ENCODE measurements at places on chromosomes 5 and 9. TPM values are rescaled to one million over a fixed set of nuclear protein-coding genes. Genes with fewer than 3 reads are reported as not detected.

The LCN9 gene
- total RNA-seq = not detected

- no peak for DNase-seq
Observed at GRCh38 chr5:139043157-139043905, 154.8 kb downstream of the SIL1 start.

The EQTN gene
- not detected for total RNA-seq

GRCh38 chr5:125233944-125234343 lies 487.5 kb upstream of the ZNF608 start:
- DNase-seq = no peak

The ACOT12 gene
- not detected for total RNA-seq

DNA sequence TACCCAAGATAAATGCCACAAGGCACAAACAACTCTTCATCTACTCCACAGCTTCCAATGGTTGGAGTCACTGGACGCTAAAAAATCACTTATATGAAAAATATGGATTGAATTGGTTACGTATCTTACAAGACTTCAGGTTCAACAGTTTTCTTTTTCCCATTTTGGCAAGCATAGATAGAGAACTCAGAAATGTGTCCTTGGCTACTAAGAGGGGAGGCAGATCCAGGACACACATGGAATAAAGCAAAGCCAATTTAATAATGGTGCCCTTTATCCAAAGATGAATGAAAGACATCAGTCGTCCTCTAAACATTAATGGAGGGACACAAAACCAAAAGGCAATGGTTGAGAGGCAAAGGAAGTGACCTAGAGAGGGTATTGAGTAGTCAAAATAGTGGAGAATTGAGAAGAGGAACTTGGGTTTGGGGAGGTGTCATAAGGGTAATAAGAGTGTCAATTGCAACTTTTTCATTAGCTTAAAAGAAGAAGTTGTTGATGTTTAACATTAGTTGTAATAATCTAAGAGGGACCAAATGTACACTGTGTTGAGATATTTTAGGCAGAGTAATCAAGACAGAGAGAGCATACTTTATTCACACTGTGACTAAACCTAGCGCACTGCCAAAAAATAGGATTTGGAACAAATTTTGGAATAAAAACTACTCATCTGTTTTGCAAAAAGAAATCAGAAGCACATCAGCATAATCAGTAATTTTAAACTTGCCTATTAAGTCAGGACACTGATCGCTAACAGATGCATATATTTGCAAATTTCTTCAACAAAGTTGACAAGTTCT lies 308.2 kb downstream of the ARL15 start:
- DNase-seq = no peak

- DNase-seq = peak; percentile 46
Observed at GRCh38 chr9:81032030-81032572, 657.2 kb downstream of the TLE1 start.

DNA sequence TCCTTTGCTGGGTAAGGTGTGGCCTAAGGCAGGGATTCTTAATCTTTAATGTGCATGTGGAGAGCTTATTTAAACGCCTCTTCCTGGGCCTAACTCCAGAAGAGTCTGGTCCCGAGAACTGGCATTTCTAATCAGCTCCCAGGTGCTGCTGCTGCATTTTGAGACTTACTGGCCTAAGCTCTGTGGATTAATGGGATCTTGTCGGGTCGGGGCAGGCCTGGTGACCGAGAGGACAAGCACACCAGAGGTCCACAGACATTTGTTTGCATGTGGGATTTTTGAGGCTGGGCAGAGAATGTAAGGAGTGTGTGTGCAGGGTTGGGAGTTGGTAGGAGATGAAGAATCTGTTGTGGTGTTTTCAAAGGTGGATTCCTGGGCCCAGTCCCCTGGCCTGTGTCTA lies 95.0 kb upstream of the DAP start:
- no peak for DNase-seq

- no peak for DNase-seq
Observed at GRCh38 chr5:146921225-146921624, 42.7 kb upstream of the PPP2R2B start.

GRCh38 chr5:168570490-168571328 lies 8.5 kb downstream of the PANK3 start:
- DNase-seq = no peak

The PCDHA8 gene
- total RNA-seq = under 0.01 TPM

- no peak for DNase-seq
Observed at GRCh38 chr5:133408322-133408721, 204.0 kb downstream of the FSTL4 start.

GRCh38 chr9:135701959-135702721 lies at the start of gene KCNT1:
TSS of gene KCNT1 (plus strand) at chr9:135702185. CDS start at chr9:135702259, 74 bp downstream.
- DNase-seq = peak; percentile 53

The STOML2 gene
- 167 TPM for total RNA-seq

The PTGDS gene
- total RNA-seq = 0.22 TPM

- DNase-seq = peak; percentile 23
Observed at GRCh38 chr9:35814106-35814840, 569 bp downstream of the HINT2 start.

The ADAMTS13 gene
- total RNA-seq = 0.44 TPM

The GABRP gene
- total RNA-seq = 0.20 TPM

DNA sequence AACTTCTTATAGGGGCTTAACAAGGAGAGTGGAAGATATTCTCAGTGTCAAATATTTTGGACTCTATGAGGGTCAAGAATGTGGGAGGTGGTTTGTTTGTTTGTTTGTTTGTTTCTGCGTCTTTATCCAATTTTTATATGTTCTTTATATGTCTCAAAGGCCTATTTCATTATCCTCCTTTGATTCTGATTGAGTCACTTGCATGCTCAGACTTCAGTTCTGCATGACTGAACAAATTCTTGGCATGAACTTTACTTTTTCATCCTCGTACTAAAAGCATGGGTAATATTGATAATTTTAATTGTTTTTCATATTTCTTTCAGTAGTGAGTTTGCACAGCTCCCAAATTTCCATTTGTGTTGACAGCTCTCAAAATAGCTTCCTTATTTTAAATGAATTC lies 19.2 kb upstream of the ERBIN start:
- DNase-seq = no peak

- no peak for DNase-seq
Observed at GRCh38 chr5:132103969-132104391, 30.4 kb downstream of the CSF2 start.

The MEGF9 gene
- total RNA-seq = 5.4 TPM

DNA sequence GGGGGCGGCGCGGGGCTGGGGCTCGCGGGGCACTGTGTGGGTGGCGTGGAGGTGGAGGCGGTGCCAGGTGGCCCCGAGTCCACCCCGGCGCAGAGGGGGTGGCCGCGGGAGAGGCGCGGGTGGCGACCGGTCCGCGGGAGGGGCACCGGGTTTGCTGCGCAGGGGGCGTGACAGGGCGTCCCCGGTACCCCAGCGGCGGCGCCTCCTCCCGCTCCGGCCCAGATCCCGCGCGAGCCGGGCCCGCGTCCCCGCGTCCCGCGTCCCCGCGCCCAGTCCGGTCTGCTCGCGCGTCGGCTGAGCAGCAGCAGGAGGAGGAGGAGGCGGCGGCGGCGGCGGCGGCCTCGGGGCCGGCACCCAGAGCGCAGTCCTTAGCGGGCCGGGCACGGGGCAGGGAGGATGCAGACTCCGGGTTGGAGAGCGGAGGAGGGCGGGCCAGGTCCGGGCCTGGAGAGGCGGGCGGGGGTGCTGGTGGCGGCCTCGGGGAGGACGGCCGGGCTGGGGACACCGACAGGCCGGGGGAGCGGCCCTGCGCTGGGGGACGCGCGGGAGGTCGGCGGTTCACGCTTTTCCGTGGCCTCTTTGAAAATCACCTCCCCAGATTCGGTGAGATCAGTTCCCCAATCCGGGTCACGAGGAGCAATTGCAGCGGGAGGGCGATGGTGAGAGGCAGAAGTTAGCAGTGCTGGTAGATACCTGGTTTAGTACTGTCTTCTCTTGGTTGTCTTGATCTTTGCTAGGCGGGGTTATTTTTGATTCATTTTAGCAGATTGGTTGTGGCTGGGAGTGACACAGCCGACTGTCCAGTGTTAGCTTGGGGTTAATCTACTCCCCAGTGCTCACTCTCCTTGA lies 1.7 kb downstream of the TRIO start:
- DNase-seq = peak; percentile 70

The IER5L gene
- 20.4 TPM for total RNA-seq

The IL31RA gene
- total RNA-seq = not detected

DNA sequence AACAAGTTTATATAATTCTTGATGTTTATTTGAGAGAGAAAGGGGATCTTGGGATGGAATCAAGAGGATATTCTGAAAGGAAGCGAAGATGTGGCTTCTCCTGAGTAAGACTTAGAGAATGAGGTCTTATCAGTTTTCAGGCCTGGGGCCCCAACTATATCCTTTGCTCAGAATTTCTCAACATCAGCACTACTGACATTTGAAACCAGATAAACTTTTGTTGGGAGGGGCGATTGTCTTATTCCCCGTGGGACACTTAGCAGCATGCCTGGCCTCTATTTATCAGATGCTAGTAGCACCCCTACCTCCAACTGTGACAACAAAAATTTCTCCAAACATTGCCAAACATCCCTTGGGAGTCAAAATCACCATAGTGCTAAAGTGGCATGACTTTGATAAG lies 567.7 kb downstream of the MAT2B start:
- DNase-seq = no peak

The STK10 gene
- total RNA-seq = 27.2 TPM

The ZNF354B gene
- total RNA-seq = 3.9 TPM

- peak; percentile 95 for DNase-seq
Observed at GRCh38 chr9:95510709-95511615, 5.8 kb downstream of the PTCH1 start.

The GMCL2 gene
- total RNA-seq = not detected

DNA sequence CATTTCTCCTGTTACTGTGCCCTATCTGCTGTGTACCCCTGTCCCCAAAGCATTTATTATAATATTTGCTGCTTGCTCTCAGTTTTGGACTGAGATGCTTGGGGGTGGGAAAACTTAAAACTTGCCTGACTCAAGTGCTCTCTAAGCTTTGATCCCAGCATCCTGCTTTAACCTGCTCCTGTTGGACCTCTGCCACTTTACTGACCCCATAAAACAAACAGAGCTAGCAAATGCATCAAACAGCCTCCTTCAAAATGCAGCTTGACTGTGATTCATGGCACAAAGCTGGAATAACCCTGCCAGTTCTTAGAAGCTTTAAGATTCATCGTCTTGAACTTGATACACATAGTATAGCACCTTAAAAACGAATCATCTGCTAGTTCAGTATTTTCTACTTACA lies 212.5 kb downstream of the DEPDC1B start:
- DNase-seq = no peak

DNA sequence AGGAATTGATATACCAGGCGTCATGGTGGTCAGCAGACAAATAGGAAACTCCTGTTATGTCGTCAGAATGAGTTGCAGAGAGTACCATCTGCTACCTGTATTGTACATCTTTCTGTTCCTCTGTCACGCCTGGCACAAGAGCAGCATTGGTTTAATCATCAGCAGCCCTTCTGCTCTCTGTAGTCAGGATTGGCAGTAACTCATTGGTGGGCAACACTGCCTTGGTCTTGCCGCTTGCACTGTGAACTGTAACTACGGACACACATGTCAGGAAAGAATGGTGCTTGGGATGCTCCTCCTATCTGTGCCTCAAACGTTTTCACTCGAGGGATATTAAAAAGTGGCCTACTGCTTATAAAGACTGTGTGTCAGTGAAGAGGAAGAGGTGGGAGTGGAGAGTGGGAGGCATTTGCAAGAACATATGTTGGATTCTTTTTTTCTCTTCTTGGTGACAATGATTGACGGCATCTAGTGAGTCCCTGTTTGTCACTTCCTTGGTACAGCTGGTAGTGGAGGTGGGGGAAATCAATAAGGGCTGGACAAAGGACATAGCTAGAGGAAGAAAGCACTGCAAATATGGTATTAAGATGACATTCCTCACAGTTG lies 76.6 kb downstream of the F2RL2 start:
- DNase-seq = no peak

GRCh38 chr5:79612667-79613198 lies 492 bp downstream of the TENT2 start:
- DNase-seq = no peak

DNA sequence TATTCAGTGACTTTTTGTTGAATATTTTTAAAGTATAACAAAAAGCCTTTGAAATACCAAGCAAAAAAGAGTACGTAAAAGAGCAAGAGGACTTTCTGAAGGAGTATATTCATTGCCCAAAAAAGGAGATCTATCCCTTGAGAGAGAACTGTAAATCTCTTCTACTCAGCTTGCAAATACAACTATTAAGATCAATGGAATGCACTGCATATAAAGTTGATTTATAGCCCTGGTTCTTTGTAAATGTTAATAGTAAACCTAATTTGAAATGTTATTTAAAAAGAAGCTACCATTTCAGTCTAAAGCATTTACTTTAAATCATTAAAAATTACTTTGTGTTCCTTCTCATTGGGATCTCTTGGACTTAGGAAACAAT lies 168.1 kb downstream of the PDE4D start:
- no peak for DNase-seq

The FOXD4L3 gene
- total RNA-seq = not detected

- DNase-seq = no peak
Observed at GRCh38 chr5:131180407-131180806, 9.7 kb downstream of the LYRM7 start.

The PLAC8L1 gene
- 0.20 TPM for total RNA-seq

- peak; percentile 58 for DNase-seq
Observed at GRCh38 chr9:35051069-35051967, 21.1 kb downstream of the VCP start.

- no peak for DNase-seq
Observed at GRCh38 chr5:6754766-6755165, 41.5 kb downstream of the TENT4A start.

- no peak for DNase-seq
Observed at GRCh38 chr9:24932785-24933184, 387.1 kb upstream of the IZUMO3 start.

DNA sequence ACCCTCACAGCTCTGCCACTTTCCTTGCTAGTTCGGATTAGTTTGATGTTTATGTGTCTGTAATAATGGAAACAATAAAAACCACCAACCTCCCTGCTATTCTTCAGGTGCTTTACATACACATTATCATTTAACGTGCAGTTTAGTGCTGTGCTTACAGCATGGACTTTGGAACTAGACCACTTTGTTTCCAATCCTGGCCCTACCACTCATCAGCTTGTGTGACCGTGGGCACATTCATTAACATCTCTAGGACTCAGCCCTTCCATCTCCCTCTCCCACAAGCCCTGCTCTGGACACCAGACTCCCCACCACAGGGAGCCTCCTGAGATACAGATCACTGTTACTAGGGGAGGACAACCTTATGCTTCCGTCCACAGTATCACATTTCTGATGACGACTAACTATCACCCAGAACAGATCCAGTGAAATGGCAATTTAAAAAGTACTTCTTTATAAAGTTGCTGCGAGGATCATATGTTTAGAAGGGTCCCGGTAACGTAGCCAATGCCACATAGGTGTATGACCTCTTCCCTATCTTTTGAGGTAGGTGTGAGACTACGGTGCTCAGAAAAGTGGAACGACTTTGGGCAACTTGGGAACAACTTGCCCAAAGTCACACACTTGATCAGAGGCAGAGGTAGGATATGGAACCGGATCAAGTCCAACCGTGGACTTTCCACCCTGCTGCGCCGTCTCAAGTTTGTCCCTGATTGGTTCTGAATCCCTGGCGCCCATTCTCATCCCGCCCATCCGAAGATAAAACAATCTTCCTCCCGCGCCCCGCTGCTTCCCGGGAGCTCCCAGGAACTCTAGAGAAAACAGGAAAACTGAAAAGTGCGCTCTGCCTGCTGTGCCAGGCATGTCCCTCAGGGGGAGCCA lies 132.4 kb upstream of the NIPBL start:
- peak; percentile 50 for DNase-seq
